Activated T-cell treated with anti-CD3 and anti-CD28 coated beads for 48 hours (primary cell): ENCODE measurements at places on chromosomes 7 and 10.

DNA sequence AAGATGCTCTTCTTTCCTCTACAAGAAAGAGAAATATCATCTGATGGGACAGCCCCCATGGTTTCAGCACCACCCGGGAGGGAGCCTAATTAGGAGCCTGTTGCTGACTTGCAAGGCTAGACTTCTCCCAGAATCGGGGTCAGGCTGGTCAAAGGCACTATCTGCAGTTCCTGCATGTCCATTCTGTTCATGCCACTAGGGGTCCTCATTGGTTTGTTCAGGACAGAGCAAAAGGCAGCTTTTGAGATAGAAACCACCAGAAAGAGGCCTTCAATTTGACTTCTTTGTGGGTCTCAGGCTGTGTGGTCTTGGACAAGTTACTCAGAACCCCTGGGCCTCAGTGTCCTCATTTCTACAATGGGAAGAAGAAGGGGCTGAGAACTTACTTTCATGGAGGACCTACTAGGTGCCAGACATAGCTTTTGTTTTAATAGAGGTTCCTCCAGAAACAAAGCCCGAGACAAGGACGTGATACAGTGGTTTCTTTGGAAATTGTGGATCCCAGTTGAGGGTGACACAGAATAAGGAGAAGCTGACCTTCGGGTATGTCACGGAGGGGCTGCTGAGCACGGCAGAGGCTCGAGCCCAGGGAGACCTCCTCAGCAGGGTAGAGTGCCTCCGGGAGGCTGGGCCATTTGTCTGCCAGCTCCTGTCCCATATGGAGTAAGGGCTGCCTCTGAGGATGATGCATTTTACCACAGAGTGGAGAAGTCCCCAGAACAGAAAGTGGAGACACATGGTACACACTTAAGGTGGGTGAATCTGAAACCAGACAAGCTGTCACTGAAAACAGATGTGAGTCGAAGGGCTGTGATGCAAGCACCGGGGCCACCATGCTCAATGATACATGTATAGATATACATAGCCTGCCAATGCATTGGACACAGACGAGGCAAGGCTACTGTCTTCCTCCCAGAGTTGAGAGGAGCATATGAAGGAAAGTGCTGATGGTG is 33.1 kb upstream of the NEUROD6 start:
- no peak for DNase-seq

DNA sequence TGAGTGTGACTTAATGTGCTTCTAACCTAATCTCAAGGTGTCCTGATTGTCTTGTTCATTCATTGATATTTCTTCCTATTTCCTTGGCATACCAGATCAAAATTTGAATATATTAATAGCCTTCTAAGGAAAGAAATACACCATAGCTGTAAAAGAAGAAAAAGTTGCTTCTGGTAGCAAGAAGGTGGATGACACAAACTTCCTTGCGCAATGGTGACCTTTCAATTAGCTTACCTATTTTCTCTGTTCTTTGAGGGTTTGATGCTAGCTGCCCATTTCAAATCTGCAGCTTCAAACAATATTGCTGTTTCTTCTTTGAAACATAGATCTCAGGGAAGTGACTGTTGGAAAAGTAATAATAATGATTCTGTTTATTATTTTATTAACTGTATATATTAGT is 108.8 kb downstream of the ADAM22 start:
- no peak for DNase-seq

DNA sequence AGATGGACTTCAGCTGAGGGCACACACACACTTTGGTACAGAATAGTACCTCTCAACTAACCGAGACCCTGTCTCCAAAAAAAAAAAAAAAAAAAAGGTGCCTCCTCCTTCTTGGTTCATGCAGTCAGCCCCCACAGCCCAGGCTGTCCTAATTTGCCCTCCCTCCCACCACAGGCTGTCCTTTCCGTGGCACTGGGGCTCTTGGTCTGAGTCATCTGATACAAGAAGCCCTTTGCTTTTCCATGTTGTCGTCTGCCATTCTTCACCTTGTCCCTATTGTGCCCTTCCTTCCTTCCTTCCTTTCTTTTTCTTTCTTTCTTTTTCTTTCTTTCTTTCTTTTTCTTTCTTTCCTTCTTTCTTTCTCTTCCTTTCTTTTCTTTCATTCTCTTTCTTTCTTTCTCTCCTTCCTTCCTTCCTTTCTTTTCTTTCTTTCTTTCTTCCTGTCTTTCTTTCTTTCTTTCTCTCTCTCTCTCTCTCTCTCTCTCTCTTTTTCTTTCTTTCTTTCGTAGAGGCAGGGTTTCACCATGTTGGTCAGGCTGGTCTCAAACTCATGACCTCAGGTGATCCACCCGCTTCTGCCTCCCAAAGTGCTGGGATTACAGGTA is 96.0 kb upstream of the IKZF1 start:
- no peak for DNase-seq

GRCh38 chr7:29619848-29620555 is 56.4 kb downstream of the PRR15 start:
- no peak for DNase-seq

DNA sequence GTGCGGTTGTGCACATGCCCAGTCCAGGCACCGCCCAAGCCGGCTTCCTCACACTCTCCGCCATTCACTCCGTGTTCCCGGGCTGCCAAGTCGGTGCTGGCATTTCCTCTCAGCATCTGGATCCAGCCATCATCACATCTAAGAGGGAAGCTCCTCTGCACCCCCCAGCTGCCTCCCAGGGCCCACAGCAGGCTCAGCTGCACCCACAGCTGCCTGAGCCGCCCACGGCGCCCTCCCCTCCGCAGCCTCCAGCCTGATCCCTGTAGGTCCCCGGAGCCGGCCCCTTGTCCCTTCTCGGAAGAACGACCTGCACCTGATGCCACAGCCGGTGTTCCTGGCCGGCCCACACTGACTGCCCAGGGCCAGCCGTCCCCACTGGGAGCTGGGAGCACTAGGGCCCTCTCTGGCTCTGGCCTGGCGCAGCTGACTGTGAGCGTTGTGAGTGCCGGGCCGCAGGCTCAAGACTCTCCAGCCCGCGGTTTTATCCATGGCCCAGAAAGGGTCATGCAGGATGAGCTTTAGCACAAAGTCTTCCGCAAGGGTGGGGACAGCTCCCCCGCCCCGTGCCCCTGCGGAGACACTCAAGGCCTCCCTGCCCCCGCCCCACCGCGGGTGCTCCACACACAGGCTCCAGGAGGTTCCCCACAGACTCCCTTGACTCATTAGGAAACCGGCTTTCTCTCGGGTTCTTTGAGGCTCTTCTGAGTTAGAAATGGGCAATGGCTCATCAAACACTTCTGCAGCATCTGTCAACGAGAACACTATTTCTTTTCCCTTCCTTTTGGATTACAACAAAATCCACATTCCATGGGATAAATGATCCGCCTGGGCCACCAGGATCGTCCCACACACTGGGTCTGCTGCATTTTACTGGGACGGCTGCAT is 31.2 kb downstream of the CFAP46 start:
- DNase-seq = no peak

GRCh38 chr10:130194991-130195645 is 58.9 kb downstream of the GLRX3 start:
- DNase-seq = no peak

DNA sequence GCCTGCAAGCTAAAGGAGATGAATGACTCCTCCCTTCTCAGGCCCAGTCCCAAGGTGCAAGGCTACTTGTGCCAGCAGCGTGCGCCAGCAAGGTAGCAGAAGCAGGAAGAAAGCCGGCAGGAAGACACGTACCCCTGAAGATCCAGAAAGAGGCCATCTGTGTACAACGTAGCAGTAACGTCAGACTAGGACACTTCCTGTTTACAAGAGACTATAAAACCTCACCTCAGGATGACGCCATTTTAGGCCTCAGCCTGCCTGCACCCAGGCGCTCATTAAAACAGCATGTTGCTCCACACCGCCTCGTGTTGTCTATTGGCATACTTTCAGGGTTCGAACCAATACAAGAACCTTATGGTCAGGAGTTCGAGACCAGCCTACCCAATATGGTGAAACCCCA is 41.4 kb upstream of the SNX10 start:
- no peak for DNase-seq

DNA sequence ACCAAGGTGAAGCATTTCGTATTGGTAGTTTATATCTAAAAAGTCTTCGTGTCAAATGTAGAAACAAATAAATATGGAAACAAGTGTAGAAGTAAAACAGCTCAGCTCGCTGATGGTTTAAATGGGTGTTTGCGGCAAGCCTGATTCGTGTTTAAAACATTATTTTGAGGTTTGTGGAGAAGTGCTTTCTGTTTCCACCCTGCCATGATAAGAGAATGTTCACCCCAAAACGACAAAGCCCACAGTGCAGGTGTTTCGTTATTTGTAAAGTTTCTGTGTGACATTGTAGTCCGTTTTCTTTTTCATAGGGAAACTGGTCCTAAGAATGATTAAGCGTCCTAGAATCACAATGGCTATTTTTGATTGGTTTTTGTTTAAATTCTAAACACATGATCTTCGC is 316.2 kb upstream of the SHH start:
- no peak for DNase-seq

- no peak for DNase-seq
Observed at GRCh38 chr7:104487642-104488041, 159.2 kb downstream of the LHFPL3 start.

DNA sequence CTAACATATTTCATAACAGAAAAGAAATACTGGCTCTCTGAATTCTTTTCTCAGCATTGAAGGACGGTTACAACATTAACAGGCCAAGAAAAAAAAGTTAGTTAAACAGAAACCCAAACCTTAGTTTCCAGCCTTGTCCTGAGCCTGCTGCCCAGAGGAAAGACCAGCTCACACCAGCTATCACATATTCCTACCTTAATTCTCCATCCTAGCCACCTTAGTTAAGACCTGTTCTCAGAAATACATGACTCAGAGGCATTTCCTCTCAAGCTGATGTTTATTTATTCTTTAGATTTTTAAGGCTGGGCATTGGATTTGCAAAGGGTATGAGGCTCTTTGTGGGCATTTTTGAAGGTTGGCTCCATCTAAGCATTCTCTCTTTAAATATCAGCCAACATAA is 34.3 kb upstream of the ADAM12 start:
- no peak for DNase-seq

DNA sequence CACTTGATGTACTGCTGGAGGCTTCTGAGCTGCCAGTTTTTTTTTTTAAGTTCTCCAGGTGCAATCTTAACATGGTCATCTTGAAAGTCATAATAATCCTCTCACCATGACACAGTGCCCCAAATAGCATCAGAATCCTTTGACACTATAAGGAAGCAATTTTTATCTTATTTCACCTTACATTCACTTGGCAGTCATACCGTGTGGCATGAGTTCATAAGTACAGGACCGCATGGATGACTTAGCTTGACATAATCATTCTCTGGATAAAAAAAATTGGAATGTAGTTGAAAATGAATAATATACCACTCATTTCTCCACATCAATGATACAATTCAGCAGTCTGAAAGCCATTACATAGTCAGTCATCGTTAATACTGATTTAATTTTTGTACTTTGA is 25.6 kb upstream of the TMEM196 start:
- DNase-seq = no peak

DNA sequence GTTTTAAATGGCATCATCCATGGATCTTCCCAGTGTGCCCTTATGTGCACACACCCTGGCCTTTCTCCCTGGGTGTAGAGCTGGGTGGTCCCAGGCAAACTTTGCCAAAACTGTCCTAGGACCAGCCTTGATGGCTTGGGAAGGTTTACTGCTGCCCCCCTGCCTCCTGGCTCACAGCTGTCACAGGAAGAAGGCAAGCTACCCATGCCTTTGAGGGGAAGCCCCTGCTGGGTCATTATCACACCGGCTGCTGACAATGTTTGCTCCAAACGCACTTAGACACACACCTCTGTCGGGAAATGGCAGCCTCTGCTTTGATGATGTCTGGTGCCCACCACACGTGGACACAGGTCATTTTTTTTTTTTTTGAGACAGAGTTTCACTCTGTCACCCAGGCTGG is 25.2 kb upstream of the FIGNL1 start:
- DNase-seq = no peak
